ENCODE measurements at places on chromosomes 11 and 22. TPM values are rescaled to one million over a fixed set of nuclear protein-coding genes. Genes with fewer than 3 reads are reported as not detected.

TMEM121B gene
- 12.2 TPM for total RNA-seq

IFITM10 gene
- not detected for total RNA-seq

OR51B4 gene
- total RNA-seq: not detected

GUCY1A2 gene
- total RNA-seq: 4.0 TPM

CENPM gene
- total RNA-seq: 47.3 TPM

CSNK2A3 gene
- total RNA-seq: 0.82 TPM

GRCh38 chr11:68889948-68890446, 13.6 kb downstream of the MRPL21 start:
- no peaks in the 10 kb centered on the region for H3K36me3 ChIP-seq
- no peaks in the 10 kb centered on the region for H3K27me3 ChIP-seq
- H3K4me3 ChIP-seq: no peak overlapping the region
- no peak overlapping the region for H3K27ac ChIP-seq

GRCh38 chr11:33697997-33698396, 2.6 kb downstream of the C11orf91 start:
- H3K27ac ChIP-seq: no peak overlapping the region
- H3K4me1 ChIP-seq: peaks cover 59% of the 10 kb centered on the region
- no peaks in the 10 kb centered on the region for H3K27me3 ChIP-seq

DNA sequence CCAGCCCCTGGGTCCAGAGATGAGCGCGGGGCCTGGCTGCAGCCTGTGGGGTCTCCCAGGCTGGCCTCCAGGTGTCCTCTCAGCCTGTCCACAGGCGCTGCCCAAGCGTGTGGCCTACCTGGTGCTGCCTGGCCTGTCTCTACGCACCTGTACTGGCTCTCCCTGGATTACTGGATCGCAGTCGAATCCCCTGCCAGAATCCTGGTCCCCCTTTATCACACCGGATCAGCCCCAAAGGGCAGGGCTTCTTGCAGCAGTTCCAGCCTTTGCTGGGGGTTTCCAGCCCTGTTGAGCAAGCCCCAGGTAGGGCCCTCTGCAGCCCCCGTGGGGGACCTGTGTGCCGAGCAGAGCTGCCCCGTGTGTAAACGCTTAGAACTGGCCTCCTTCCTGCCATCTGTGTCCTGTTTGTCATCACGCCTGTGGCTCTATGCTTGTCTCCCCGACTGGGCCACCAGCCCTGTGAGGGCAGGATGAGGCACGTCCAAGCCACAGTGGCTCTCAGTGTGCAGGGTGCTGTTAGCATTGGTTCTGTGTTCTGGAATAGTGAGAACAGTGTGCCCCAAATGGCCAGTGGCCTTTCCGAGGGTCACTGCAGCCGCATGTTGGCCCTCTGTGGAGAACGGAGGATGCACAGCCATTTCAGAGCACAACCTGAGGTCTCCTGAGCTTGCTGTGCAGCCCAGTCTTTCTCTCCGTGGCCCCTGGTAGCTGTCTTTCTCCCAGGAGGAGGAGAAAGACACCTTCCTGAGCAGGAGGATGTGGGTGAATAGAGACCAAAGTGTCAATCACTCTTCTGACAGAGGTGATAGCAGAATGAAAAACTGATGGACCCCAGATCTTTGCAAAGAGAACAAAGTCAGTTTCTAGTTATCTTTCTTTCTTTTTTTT, 13.9 kb upstream of the TXNRD2 start:
- no peak for DNase-seq
- H3K36me3 ChIP-seq: peaks cover 4% of the 10 kb centered on the region
- no peak overlapping the region for H3K4me3 ChIP-seq
- H3K4me1 ChIP-seq: peaks cover 26% of the 10 kb centered on the region
- peak overlapping the region; percentile 50 for H3K27ac ChIP-seq

DNA sequence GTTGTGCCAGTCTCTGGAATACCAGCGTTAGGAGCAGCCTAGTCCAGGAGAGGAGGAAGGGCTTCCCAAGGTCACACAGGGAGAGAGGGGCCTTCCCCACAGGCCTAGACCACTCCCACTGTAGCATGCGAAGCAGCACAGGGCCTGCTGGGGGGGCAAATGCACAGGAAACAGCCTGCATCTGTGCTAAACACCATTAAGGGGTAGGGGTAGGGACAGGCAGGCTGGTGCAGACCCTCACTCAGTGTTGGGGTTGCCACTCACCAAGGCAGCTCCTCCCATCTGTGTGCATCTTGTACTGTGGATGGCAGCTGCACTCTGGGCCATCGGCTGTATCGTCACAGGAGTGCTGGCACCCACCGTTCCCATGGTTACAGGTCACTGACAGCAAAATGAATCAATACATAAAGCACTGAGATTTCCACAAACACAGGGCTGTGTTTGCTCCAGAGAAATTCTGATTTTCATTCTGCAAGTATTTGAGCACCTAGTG, 24.9 kb downstream of the SCUBE2 start:
- peaks cover 38% of the 10 kb centered on the region for H3K4me1 ChIP-seq
- no peaks in the 10 kb centered on the region for H3K27me3 ChIP-seq
- no peak overlapping the region for H3K27ac ChIP-seq
- no peak for DNase-seq
- H3K4me3 ChIP-seq: no peak overlapping the region

- H3K36me3 ChIP-seq: no peaks in the 10 kb centered on the region
- no peak for DNase-seq
- H3K27ac ChIP-seq: no peak overlapping the region
Measured at GRCh38 chr11:70952191-70952590, 300.2 kb downstream of the SHANK2 start.

DNA sequence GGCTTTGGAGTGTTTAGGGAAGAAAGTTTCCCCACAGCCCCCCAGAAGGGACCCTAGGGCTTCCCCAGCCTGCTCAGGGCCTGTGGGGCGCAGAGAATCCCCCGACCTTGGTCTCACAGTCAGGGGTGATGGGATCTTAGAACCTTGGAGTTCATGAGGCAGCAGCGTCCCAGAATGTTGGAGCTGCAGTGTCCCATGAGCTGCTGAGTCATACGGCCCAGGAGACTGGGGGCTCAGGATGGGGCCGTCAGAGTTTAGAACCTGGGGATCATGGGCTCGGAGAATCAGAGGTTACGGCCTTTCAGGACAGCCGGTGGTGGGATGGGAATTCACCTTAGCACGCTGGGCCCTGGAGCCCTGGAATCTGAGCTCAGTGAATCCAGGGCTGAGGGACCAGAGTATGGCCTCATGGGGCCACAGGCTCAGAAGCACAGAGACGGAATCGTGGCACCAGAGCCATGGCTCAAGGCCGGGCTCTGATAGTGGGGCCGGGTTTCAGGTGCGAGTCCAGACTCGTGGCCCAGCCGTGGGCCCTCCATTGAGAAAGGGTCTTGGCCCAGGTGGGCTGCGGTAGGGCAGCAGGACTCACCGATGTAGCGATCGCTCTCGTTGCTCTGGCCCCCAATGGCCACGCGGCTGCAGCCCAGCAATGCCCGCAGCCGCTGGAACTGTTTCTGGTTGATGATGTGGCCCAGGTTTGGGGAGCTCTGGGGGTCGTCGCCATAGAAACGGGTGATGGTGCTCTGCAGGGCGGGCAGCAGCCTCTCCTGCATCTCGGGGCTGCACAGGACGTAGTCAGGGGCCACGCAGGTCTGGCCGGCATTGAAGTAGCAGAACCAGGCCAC, 9.5 kb downstream of the ALDH3B2 start:
- H3K4me1 ChIP-seq: no peaks in the 10 kb centered on the region
- no peak overlapping the region for H3K27ac ChIP-seq
- no peaks in the 10 kb centered on the region for H3K36me3 ChIP-seq
- no peak overlapping the region for H3K4me3 ChIP-seq
- DNase-seq: no peak

GRCh38 chr22:45105281-45105702, 58.4 kb upstream of the NUP50 start:
- no peak overlapping the region for H3K4me3 ChIP-seq
- H3K4me1 ChIP-seq: no peaks in the 10 kb centered on the region
- DNase-seq: no peak
- peaks cover 37% of the 10 kb centered on the region for H3K27me3 ChIP-seq
